ENCODE measurements at places on chromosomes 11 and 22. TPM values are rescaled to one million over a fixed set of nuclear protein-coding genes. Genes with fewer than 3 reads are reported as not detected.

RBMXL2 gene
- not detected for total RNA-seq

A4GALT gene
- total RNA-seq: 36.6 TPM

SOX10 gene
- not detected for total RNA-seq

FGF19 gene
- total RNA-seq: 131 TPM

PLA2G3 gene
- total RNA-seq: not detected

APOL5 gene
- total RNA-seq: not detected

BIRC3 gene
- total RNA-seq: 1.4 TPM

CHRNA10 gene
- 2.1 TPM for total RNA-seq

PKP3 gene
- 306 TPM for total RNA-seq

HOATZ gene
- not detected for total RNA-seq

FAM111B gene
- 19.5 TPM for total RNA-seq

HBG1 gene
- not detected for total RNA-seq

BEST1 gene
- total RNA-seq: not detected

PKDREJ gene
- total RNA-seq: not detected

APOL6 gene
- 6.3 TPM for total RNA-seq

- peak; percentile 97 for DNase-seq
Measured at GRCh38 chr22:46596819-46597218, 23.4 kb upstream of the GRAMD4 start.

GRCh38 chr11:45050111-45050510 is 96.3 kb upstream of the PRDM11 start:
- DNase-seq: no peak

- DNase-seq: no peak
Measured at GRCh38 chr22:50713008-50713385, 25.0 kb upstream of the ACR start.

- peak; percentile 43 for DNase-seq
Measured at GRCh38 chr11:93198215-93198845, 539 bp upstream of the SLC36A4 start.

DNA sequence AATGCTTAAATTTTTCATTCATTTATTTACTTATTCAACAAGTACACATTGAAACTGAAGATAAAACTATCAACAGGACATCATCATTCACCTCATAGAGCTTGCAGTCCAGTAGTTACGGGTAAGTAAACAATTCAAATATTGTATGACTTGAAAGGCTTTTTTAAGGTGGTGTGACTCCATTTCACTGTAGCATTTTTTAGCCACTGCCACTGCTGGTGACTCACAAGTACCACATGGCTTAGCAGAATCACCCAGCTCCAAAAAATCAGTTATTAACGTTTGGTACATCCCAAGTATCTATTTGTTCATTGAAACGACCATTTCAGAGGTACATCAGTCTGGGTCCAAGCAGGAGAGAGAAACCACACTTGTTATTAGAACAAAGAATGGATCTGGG is 427.9 kb upstream of the DDI1 start:
- DNase-seq: no peak

DNA sequence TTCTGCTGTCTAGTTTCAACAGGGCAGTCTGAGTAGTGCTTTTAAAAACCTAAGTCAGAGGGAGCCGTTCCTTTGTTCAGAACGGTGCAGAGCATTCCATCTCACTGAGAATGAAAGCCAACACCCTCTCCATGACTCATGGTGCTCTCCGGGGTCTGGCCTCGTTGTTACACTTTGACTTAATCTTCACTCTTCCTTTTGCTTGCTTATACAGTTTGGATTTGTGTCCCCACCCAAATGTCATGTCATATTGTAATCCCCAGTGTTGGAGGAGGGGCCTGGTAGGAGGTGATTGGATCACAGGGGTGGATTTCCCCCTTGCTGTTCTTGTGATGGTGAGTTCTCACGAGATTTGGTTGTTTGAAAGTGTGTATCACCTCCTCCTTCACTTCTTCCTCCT is 292.2 kb downstream of the ST3GAL4 start:
- no peak for DNase-seq

DNA sequence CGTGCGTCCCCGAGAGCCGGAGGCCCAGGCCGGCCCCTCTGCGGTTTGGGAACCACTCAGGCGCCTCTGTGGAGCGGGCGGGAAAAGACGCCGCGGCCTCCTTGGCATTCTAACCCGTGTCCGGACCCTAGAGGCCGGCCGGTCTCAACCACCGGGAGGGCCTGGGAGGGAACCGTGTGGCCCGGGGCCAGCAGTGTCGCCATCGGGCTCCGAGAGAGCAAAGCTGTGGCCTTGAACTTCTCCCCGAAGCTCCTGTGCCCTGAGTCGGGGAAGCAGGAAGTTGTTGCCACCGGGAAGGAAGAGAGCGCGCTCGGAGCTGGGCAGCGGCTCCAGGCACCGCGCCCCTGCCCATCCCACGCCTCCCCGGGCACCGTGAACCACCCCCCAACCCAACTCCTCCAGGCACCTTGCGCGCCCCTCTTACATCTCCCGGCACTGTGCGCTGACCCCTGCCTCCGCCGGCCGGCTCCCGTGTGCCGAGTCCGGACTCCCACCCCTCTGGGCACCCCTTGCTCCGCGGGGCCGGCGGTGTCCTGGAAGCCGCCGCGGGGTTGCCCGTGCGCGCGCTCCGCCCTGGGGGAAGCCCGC is 80.0 kb upstream of the PPARA start:
- DNase-seq: peak; percentile 54

GRCh38 chr11:78338702-78339101 is 78.9 kb downstream of the GAB2 start:
- no peak for DNase-seq

- peak; percentile 28 for DNase-seq
Measured at GRCh38 chr11:113994077-113994954, 19.4 kb downstream of the HTR3A start.

DNA sequence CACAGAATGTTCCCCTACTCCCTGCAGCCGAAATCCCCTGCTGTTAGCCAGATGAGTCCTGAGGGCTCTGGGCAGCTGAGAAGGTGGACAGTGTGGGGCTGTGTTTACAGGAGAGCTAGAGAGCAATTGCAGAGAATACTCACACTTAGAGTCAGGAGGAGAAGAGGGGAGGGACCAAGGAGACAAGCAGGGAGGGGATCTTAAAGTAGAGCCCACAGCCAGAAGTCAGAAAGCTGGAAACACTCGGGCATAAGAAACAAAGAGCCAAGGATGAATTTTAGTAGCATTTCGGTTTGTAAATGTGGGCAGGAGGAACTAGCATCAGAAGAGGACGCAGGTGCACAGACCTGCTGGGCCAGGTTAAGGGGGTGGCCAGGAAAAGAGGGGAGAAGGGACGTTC is 1435.9 kb downstream of the BRD1 start:
- no peak for DNase-seq

DNA sequence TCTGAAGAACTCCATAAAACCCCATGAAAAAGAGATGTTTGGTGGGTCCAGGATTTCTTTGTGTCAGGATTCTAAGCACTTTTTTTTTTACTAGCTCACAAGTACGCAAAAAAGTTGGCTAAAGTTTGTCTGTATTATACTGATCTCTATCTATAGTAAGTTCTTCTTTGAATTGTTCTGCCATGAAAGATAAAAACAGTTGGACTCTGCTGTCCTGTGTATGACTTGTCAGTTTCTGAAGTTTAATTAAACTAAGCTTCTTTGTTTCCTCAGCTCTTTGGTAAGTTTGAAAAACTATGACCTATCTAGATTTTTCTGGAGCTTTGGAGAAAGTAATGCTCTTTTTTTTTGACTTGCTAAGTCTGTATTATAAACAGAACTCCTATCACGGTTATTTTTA is 812.2 kb upstream of the LUZP2 start:
- no peak for DNase-seq

- no peak for DNase-seq
Measured at GRCh38 chr11:34408580-34409172, 30.1 kb upstream of the CAT start.

DNA sequence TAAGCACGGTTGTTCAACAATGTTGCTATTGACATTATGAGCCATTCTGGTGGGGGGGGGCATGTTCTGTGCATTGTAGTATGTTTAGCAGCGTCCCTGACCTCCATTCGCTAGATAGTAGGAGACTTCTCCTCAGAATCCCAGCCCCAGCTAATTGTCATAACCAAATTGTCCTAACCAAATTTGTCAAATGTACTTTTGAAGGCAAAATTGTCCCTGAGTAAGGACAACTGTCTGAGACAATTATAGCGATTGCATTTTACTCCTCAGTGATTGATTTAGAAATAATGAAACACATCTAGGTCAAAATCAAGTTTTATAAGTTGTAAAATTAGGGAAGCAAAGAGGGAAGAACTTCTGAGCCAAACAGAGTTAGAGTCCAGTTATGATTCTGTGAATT is 541.8 kb upstream of the CHORDC1 start:
- no peak for DNase-seq

- no peak for DNase-seq
Measured at GRCh38 chr11:119322360-119322739, 5.4 kb upstream of the MCAM start.

- DNase-seq: no peak
Measured at GRCh38 chr11:876545-876944, 33.9 kb downstream of the TSPAN4 start.

DNA sequence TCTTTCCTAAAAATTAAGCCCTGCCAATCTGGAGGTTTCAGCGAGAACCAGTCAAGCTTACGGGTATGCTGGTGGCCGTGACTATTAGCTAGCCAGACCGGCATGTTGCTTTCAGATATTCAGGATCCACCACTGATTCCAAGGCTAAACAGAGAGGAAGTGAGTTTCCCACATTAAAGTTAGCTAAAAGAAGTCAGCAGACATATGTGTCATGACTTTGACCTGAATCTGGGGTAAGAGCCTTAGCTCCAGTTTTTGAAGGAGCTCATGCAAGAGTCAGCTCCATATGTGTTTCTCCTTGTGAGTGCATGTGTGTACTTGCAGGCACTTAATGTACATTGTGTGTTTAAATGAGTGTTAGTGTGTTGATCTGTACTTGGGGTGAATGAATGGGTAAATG is 1.4 kb downstream of the ZFPL1 start:
- DNase-seq: no peak

- DNase-seq: peak; percentile 19
Measured at GRCh38 chr22:50526834-50527801, 1.7 kb upstream of the SCO2 start.

DNA sequence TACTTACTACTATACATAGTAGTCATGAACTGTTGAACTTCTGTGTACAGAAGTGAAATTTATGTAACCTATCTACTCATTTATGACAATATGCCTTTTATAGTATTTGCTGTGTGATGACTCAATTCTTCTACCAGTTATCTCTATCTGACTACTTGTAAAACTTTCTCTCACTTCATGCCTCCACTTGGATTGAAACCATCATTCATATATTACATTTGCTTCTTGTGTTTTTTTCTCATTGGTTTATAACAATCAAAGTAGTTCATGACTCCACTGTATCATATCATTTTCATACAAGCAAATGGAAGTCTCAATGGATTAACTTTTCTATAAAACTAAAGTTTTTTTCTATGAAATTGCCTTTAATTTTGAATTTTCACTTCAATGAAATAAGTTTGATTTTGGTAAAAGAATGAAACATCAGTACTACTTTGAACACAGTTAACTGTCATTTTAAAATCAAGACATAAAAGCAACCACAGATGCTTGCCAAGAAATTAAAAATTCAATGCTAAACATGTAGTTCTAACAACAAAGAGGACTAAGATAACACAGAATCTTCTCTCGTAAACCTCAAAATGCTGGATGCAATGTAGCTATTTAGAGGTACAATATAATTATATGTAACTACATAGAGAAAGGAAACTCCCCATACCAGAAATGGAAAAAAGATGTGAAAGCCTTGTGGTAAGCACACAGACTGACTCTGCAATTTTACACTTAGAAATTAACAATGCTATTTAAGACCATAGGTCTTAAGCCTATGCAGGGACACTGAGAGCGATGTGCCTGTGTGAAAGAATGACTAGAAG is 27.6 kb upstream of the EXPH5 start:
- peak; percentile 59 for DNase-seq

DNA sequence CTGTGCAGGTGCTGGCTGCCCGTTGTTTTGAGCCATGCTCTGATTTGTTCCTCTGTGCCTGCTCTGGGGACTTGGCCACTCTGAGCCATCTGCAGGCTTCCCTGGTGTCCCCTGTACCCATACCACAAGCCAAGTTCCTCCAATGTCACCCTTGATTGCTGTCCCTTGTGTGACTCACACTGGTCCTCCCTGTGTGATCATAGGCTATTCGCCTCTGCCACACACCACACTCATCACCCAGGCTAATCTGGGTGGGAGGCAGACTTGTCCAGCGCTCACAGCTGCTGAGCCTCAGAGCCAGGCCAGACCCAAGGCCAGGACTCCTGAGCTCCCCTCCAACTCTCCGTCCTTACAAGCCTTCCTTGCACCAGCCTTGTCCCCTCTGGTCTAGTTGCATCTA is 31.7 kb downstream of the IGF2 start:
- no peak for DNase-seq

DNA sequence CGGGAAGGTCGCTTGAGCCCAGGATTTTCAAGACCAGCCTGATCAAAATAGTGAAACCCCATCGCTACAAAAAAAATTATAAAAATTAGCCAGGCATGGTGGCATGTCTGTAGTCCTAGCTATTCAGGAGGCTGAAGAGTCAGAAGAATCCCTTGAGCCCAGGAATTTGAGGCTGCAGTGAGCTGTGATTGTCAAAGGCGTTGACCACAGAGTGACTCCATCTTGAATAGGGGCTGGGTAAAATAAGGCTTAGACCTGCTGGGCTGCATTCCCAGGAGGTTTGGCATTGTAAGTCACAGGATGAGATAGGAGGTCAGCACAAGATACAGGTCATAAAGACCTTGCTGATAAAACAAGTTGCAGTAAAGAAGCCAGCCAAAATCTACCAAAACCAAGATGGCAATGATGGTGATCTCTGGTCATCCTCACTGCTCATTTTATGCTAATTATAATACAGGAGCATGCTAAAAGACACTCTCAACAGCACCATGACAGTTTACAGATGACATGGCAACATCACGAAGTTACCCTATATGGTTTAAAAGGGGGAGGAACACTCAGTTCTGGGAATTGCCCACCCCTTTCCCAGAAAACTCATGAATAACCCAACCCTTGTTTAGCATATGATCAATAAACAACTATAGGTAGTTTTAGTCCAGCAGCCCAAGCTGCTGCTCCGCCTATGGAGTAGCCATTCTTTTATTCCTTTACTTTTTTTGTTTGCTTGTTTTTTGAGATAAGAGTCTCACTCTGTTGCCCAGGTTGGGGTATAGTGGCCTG is 2.8 kb upstream of the RDX start:
- DNase-seq: no peak

DNA sequence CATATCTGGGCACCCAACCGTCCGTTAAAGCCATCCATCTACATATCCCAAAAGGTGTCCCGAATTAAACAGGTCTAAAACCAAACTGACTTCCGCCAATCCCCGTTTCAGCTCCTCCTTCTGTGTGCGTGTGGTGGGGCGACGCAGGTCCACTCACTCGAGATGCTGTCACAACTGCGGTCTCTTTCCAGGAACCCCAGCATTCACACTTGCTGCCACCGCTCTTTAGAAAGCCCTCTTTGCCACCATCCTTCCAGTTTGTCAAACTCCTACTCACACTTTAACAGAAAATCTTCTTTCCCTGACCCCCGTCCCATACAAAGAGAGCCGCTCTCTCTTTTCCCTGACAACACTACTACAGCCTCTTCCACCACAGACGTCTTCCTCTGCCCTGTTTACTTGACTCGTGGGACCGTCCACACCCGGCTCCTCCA is 467 bp downstream of the ESS2 start:
- DNase-seq: peak; percentile 22

GRCh38 chr11:61963282-61964057 is 4.0 kb downstream of the FTH1 start:
- peak; percentile 66 for DNase-seq

GRCh38 chr22:35212009-35212408 is 45.3 kb upstream of the HMGXB4 start:
- no peak for DNase-seq
